MG63 (cell line): ENCODE measurements at places on chromosomes 2 and 18. TPM values are rescaled to one million over a fixed set of nuclear protein-coding genes. Genes with fewer than 3 reads are reported as not detected.

DNA sequence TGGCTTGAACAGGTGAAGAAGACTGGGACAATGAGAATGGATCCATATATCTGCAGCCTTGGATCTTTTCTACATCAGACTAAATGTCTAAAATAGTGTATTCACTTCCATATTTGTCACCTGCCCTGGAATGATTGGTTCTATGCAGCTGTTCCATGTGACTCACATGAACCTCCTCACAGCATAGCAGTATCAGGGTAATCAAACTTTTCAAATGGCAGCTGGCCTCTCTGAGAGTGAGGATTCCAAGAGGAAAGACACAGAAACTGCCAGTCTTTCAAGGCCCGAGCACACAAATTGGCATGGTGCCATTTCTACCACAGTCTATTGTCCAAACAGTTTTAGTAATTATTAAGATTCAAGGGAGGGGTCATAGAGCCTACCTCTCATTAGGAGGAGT lies 859.3 kb downstream of the BCL11A start:
- DNase-seq = no peak

GCG gene
- total RNA-seq = not detected in 2 replicates

DNA sequence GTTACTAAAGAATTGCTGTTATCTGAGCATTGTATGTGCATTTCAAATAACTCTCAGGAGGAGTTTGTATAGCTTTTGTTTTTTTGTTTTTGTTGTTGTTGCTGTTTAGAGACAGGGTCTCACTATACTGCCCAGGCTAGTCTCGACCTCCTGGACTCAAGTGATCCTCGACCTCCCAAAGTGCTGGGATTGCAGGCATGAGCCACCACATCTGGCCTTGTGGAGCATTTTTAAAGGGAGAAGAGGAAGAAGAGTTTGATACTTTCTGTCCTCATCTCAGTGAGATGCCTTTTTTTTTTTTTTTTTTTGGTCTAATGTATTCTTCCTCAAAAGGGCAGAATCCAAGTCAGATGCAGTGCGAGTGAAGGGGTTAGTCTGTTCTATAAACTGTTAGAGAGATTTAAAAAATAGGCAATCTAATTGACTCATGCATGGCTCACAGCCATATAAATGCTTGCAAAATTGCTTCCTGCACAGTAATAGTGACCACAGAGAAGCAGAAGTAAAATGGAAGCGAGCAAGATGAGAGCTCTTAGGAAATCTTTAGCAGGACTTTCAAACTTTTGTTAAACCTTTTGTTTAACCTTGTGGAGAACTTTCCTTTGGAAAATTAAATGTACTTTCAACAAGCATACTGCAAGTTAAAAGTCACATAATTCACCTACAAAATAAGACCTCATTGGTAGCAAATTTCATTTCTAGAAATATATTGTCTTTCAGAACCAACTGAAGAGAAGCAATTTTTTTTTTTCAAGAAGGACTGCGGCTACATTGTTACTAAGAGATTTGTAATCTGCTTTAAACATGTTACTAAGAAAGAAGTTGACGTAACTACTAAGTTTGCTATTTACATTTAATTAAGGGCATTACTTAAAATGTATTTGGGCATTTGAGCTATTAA lies 52.3 kb upstream of the ROCK1 start:
- peak; percentile 46 for DNase-seq

DNA sequence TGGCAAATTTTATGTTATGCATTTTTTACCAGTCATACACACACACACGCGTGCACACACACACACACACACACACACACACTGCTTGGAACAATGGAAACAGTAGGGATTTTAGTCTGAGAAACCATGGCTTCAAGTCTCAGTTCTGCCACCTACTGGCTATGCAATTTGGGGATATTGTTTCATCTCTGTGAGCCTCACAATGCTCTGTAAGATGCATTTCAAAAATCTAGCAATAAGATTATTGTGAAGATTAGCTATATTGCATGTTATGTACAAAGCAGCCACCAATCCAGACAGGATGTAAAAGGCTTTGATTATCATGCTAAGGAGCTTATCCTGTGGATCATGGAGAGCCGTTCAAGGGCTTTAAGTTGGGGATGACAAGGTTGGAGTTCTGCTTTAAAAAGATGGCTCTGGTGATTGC lies 401.4 kb downstream of the NBAS start:
- DNase-seq = no peak

HOXD4 gene
- total RNA-seq = 0.26 TPM in 1 of 2 replicates, not detected in the other

GRCh38 chr18:59881728-59882656 lies 17.8 kb upstream of the PMAIP1 start:
- peak; percentile 20 for DNase-seq

TMSB10 gene
- 5,826 and 9,166 TPM in 2 replicates for total RNA-seq

DPYSL5 gene
- not detected in 2 replicates for total RNA-seq

DNA sequence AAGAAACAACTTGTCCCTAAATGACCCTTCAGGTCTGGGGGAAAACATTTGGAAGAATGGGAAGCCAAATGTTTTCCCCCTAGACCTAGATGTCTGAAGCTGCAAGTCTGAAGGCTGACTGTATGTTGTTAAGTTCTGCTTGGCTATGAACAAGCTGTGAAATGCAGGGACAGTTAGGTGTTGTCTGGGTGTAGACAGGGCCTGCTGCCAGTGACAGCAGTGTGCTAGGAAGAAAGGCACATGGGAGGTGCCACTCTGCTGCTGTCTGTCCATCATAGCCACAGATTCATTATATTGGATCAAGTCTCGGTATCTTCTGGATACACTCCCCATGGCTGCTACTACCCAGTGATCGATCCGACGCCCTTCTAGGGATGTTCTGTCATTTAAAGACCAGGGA lies 265.9 kb upstream of the PXDN start:
- no peak for DNase-seq

UNC80 gene
- not detected in 2 replicates for total RNA-seq

DNA sequence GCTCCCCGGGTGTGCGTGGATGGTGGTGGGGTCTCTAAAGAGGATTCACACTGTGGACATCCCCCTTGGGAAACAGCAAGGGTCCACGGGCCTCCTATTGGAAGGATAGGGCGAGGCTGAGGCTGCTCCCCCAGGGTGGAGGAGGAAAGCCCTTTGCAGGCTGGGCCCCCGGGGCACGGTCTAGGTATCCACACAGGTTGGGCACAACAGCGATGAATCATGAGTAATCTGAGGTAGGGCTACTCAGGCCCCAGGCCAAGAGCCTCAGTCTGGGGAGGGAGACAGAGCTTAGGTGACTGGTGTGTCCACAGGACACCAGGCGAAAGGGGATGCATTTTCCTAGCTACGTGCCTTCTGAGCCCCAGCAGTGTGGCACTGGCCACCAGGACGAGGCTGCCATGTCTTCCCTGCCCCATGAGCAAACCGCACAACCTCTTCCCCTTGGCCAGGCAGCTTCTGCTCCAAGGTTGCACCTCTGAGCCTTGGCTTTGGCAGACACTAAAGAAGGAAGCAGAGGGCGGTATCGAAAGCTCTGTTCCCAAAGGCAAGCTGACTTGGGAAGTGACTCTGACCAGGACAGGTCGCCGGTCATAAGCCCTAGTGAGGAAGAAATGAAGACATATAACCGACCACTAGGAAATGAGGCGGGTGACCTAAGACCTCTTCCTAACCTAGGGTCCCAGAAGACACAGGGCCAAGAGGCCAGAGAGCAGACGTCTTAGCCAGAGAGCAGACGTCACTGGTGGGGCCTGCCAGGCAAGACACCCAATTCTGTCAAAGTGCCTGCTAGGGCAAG lies 14.6 kb upstream of the SEMA4C start:
- DNase-seq = no peak
